ENCODE measurements at places on chromosomes 6 and 20.

DNA sequence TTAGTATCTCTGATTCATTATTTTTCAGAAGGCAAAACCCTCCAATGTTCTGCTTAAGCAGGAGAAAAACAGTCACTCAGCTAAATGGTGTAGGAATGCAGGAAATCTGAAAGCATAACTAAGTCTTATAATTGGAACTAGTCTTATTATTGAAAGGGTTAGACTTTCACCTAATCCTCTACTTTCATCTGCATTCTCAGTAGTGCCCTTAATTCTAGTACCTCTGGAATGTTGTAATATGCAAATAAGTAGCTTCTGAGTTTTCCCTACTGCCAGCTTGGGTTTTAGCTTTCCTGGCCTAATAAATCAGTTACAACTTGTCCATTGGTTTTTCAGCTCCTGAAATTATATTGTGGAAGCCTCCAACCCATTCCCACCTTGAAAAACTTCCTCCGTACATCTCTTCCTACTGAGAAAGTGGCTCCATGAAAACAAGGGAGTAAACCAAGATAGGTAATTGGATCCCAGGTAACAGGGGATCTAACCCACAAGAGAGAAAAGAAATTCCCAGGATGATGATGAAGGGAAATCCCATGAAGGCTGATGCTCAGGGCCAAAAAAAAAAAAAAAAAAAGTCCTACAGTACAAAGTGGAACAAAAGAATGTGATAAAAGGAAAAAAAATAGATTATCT lies 147.0 kb downstream of the TBC1D32 start:
- no peak for DNase-seq

DNA sequence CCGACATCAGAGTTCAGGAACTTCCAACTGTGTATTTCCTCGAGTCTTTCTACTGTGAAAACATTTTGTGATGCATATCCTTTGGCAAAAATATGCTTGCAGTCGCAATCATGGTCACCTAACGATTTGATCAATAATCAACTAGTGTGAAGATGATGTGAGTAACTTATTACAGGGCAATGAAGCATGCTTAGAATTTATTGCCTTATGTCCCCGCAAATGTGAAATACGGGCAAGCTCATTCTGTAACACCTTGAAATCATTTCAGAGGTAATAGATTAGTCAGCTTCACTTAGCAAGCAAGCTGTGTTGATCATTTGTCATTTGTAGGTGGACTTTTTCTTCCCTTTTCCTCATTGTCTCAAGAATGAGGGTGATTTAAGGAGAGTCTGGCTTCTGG lies 67.9 kb upstream of the DOK5 start:
- DNase-seq = no peak

DNA sequence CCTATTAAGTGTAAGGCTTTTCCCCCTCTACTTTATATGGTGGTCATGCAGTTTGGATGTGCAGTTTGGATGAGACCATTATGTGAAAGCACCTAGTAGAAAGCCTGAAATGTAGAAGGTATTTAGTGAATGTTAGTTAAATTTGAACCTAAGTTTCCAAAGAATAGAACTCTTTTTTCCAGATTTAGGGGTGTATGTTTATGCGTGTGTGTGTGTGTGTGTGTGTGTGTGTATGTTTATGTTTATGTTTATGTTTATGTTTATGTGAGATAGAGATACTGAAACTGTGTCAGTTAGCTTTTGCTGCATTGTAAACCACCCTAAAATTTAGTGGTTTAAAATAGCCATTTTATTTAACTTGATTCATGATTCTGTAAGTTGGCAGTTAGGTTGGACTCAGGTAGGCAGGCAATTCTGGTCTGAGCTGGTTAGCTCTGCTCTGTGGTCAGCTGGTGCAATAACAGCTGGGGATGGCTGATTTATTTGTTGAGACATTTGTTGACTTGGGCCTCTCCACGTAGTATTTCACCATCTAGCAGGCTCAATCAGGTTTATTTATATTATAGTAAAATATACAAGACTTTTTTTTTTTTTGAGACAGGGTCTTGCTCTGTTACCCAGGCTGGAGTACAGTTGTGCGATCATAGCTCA lies 54.0 kb downstream of the STK4 start:
- no peak for DNase-seq

- no peak for DNase-seq
Observed at GRCh38 chr6:144019929-144020328, 11.9 kb upstream of the PLAGL1 start.

GRCh38 chr6:16498957-16499356 lies 260.6 kb downstream of the GMPR start:
- DNase-seq = no peak

DNA sequence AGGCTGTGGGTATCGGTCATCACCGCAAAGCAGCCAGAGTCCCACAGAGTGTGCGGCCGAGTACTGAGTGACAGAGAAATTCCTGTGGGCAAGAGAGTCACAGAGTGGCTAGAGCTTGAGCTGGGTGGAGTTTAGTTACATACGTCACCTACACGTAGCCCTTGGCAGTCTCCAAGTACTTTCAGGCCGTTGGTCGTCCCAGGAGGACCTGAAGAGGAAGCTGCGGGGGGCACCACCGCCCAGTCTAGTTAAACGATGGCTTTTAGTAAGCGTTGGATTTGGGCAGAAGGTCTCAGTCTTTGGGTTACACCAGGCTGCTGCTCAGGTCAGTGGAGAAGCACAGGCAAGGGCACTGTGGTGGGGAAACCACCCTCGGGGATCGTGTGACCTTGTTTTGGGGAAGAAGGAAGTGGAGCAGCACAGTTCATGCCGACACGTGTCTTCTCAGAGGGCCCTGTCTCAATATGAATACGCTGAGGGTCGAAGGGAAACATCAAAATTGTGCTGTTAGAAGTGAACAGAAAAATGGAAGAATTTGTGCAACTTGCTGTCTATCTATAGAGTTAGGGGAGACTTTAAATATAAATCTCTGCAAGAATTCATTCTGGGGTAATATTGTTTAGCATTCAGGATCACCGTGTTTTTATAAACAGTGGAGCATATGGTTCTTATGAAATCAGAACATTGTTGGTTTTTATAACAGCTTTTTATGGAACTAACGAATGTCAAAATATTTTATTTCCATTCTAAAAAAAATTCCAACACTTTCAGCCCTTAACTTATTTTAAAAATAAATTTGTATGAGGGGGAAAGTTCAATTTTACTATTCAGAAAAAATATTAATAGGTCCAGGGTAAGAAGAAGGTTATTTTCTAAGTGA lies 28.6 kb downstream of the KIF25 start:
- DNase-seq = no peak

DNA sequence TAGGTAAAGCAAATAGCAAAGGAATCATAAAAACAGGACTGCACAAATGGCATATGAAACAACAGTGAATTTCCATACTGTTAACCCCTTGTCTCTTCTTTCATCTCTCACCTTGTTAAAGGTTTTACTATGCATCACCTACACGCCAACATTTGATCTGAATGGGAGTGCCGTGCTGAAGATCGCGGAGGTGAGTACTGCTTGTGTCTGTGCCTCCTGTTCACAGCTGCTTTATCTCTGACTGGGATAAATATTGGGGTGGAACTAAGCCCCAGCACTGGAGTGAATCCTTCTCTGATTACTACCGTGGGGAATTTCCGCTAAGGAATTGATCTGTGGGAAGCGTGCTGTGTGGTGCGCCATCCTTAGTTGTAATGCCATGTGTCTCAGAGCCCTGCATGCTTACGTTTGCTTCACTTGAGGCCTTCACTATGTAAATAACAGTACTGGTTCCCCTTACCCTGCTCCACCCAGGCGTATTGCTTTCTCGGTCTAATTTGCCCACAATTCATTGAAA lies 11.4 kb upstream of the PBOV1 start:
- no peak for DNase-seq
